ENCODE measurements at places on chromosomes 2 and 18.

DNA sequence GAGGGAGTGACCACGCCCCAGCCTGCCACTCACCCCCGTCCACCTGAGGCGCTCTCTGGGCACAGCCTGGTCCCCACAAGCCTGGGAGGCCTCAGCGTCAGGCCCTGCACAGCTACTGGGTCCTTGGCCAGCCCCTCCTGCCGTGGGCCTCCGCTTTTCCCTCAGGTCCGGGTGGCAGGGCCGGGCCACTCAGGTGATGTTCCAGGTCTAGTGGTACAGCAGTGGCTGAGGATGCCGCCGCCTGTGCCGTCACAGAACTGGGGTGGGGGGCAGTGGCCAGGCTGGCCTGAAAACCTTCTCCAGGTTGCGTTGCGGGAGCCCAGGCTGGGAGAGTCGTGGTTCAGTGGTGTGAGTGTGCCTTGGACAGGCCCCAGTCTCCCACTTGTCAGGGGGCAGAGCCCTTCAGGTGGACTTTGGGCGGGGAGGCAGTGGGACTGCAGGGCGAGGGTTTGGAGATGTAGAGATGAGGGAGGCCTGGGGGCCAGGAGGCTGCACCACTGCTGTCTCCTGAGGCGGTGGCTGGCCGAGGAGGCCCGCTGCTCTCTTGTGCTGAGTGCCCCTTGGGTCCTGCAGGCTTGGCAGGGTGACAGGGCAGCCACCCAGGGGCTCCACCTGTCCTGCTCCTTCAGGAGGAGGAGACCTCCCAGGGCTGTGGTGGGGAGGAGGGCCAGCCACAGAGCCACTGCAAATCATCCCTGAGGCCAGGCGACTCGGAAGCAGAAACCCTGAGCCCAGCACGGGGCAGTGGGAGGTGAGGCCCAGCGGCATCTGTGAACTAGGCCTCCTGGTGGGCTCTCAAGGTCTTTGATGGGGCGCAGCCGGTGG lies 7.6 kb downstream of the GPC1 start:
- no peak for DNase-seq

DNA sequence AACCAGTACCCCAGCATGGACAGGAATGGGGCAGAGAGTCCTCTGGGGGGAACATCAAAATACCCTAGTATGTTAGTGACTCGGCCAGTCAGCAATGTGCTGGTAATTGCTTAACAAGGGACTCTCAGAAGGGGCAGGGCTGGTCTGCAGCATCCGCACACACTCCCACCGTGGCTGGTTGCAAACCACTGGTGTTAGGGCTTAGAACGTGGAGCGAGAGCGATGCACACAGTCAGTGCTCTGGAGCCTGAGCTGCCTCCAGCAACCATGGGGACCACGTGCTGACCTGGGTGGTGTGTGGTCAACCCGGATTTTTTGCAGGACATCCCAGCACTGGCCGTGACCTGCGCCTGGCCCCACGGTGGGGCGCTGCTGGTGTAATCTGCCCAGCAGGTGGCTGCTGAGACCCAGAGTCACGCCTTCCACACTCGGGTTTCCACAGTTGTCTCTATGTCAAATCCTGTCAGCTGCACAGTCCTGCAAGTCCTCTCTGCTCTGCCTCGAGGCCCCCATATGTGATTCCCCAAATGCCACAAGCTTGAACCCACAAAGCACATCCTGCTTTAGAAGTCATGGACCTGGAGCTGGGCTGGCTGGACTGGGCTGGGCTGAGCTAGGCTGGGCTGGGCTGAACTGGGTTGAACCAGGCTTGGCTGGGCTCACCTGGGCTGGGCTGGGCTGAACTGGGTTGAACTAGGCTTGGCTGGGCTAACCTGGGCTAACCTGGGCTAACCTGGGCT lies 50.6 kb upstream of the GPC1 start:
- no peak for DNase-seq

GRCh38 chr18:47917923-47918610 lies 12.4 kb downstream of the SMAD2 start:
- no peak for DNase-seq

DNA sequence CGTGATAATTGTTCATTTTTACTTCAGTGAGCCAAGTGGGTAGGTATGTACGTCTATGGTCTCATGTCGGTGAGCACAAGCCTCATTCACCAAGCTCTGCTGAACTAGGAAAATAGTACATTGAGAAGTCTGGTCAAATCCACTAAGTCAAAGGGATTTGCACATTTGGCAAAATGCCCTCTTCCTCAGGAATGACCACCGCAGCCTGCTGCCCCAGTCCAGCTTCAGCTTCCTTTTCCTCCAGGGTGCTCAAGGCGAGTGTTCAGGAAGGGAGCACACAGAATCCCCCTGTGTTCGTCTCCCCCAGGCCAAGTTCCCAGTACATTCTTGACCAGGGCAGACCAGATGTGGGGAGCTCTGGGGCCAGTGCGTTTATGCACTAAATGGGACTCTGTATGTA lies 23.0 kb downstream of the TCF7L1 start:
- no peak for DNase-seq

- DNase-seq, result no peak
Measured at GRCh38 chr2:133945089-133945488, 308.8 kb upstream of the MGAT5 start.

- no peak for DNase-seq
Measured at GRCh38 chr18:59655676-59656075, 41.5 kb downstream of the CCBE1 start.

DNA sequence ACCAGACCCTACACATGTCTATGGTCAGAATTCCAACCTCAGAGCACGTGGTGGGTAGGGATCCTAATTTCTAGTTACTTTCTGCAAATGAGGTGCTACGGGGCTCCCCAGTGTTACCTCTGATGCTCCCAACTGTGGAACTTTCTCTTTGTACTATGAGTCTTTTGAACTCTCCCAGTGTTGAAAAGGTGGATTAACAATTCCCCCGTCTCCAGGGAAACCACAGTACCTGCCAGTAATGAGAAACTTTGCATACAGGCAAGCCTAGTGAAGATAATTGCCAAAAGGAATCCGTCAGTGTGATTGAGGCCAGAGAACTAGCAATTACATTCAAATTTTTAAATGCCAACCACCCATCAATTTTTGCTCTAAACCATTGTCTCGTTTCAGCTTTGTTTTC lies 129.0 kb upstream of the FOSL2 start:
- DNase-seq, result no peak

GRCh38 chr2:62485761-62486438 lies 20.1 kb downstream of the TMEM17 start:
- DNase-seq, result no peak

- DNase-seq, result no peak
Measured at GRCh38 chr2:48905696-48906095, 150.2 kb upstream of the LHCGR start.
